ENCODE measurements at places on chromosomes 13 and 19.

- DNase-seq = peak; percentile 58
Observed at GRCh38 chr19:703651-704446, 4.9 kb upstream of the PALM start.

DNA sequence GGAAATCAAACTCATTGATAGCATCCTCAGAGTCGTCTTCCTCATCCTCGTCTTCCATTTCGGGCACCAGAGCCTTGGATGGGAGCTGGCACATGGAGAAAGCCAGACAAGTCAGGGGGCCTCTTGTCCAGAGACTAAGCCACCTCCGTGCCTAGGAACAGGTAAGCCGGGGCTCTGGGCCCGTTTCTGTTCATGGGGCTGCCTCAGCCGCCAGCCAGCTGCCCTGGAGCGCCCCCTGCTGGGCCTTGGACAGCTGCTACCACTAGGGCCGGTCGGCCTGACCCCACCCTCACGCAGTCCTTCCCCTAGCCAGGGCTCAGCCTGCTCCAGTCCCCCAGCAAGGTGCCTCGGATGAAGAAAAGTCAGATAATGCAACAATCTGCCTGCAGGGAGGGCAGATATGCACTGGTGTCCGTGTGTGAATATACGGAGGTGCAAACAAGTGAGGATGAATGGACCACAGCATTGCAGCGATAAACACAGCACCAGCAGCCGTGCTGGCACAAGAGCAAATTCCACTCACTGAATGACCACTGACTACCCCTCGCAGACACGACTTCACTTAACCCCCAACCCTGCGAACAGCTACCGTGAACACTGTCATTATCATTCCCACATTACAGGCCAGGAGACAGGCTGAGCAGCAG is 11.9 kb upstream of the PRKD2 start:
- peak; percentile 84 for DNase-seq

- no peak for DNase-seq
Observed at GRCh38 chr13:78764665-78765064, 105.7 kb upstream of the OBI1 start.

GRCh38 chr13:32988608-32989289 is 27.5 kb upstream of the KL start:
- no peak for DNase-seq

DNA sequence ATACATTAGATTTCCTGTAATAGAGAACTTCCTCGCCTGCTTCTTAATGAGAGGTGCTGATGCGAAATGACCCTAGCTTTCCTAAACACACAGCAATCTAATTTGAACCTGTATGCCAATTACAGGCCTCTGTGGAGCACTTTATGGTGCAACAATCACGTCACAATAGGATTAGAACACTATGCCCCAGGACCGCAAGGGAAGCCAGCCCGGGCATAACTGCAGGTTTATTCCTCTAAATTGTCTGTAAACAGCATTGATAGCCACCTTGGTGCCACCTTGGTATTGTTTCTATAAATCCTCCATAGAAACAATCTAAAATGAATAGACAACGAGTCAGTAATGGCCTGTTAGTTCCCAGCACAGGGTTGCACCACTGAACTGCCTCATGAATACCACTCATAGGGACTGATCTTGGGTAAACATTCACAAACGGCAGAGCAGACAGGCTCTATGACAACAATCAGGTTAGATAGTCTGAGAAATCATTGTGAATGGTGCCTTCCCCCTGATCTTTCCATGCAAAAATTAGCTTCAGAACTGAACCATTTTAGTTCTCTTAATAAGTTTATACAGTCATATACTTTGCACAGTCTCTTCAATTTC is 182.5 kb upstream of the OBI1 start:
- DNase-seq = no peak

DNA sequence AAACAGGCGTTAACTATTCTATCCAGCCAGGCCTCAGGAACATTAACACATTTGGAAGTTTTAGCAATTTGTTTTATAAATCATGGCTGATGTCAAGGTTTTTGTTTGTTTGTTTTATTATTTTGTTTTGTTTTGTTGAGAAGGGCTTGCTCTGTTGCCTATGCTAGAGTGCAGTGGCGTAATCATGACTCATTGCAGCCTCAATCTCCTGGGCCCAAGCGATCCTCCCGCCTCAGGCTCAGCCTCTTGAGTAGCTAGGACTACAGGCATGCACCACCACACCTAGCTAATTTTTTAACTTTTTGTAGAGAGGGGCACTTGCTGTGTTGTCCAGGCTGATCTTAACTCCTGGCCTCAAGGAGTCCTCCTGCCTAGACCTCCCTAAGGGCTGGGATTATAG is 28.3 kb downstream of the NUP58 start:
- no peak for DNase-seq

- no peak for DNase-seq
Observed at GRCh38 chr19:38003438-38004185, 96.6 kb downstream of the SIPA1L3 start.

DNA sequence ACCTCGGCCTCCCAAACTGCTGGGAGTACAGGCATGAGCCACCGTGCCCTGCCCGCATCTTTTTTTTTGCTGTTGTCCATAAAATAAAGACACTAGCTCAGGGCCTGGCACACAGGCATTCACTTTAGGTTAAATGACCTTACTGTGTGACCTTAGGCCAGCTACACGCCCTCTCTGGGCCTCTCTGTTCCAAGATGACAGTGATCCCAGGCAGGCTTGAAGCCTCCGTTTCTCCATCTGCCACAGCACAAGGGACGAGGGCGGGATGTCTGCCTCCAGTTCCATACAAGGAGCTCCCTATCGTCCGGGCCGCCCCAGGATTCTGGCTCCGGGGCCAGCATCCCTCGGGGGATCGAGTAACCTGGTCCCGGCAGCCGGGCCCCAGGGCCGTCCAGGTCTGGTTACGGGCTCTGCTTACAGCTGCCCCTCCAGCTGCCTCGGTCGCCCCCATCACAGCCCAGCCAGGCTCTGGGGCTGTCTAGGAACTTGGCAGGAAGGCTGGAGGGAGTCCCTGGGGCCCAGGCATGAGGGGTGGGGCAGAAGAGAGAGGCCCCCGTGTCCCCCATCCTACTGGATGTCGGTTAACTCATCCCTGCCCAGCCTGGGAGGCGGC is 11.9 kb upstream of the SEMA6B start:
- no peak for DNase-seq

DNA sequence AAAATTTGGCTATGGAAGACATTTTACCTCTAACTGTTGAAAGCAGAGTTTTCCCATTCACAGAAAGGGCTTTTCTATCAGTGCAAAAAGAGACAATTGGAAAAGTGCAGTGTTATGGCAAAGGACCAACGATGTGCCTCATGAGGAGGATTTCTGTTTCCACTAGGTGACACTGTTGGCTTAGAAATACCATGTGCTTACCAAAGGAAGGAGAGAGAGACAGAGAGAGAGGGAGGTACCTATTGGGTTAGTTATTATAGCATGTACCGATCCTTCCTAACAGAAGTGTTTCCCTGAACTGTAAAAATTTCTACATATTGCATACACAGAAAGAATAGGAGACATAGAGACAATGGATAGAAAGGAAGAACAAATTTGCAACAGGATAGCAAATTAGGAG is 23.9 kb upstream of the PSG4 start:
- no peak for DNase-seq

GRCh38 chr13:110876609-110877008 is 38.3 kb downstream of the ANKRD10 start:
- no peak for DNase-seq

DNA sequence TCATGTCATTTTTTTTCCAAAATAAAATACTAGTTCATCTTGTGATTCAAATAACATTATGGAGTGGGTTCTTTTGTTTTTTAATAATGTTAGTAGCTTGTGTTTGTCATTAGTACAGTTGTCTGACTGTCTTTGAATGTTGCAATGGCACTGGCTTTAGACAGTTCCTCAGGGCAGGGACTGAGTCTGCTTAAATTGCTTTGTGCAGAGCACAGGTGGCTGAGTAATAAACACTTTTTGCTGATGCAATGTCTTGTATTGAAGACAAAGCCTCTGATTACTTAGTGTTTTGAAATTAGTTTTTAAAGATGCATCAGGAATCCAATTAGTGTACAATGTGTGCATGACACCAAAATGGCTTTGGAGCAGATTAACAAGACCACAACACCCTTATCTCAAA is 88.7 kb upstream of the PCDH9 start:
- DNase-seq = no peak

- DNase-seq = no peak
Observed at GRCh38 chr13:24178847-24179485, 18.4 kb downstream of the SPATA13 start.

DNA sequence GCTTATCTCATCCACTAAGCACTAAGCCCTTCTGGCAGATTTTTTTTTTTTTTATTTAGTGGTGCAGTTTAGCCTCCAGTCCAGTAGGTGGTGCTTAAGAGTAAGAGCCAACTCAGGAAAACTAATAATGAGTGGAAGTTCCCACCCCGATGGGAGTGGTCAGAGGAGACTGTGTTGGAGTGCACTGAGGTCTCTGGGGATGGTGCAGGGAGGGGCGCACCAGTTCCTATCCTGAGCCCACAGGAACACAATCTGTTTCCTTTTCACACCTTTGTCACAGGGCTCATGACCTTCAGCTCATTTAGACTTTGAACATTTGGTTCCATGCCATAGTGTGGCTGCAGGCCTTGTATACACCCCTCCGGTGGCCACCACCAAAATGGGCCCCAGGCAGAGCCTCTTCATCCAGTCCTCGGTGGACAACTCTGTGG is 367.4 kb downstream of the SPRY2 start:
- DNase-seq = no peak

GRCh38 chr19:1026783-1027649 is 608 bp downstream of the CNN2 start:
- DNase-seq = peak; percentile 59

GRCh38 chr19:56193981-56194640 is 3.5 kb downstream of the ZSCAN5B start:
- no peak for DNase-seq

- no peak for DNase-seq
Observed at GRCh38 chr13:101570410-101570809, 117.9 kb downstream of the ITGBL1 start.

DNA sequence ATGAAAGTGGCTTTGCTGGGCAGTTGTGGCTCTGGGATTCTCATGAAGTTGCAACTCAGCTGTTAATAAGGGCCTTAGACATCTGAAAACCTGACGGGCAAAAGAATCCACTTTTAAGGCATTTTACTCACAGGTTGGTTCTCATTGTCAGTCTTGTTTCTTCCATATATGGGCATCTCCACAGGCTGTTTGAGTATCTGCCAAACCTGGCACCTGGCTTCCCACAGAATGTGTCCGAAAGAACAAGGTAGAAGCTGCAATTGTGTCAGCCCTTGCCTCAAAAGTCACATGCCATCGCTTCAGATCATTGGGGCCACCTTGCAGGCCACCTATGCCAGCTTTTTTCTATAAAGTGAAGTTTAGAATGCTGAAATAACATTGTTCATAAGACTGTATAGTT is 102.4 kb downstream of the KCTD12 start:
- no peak for DNase-seq

DNA sequence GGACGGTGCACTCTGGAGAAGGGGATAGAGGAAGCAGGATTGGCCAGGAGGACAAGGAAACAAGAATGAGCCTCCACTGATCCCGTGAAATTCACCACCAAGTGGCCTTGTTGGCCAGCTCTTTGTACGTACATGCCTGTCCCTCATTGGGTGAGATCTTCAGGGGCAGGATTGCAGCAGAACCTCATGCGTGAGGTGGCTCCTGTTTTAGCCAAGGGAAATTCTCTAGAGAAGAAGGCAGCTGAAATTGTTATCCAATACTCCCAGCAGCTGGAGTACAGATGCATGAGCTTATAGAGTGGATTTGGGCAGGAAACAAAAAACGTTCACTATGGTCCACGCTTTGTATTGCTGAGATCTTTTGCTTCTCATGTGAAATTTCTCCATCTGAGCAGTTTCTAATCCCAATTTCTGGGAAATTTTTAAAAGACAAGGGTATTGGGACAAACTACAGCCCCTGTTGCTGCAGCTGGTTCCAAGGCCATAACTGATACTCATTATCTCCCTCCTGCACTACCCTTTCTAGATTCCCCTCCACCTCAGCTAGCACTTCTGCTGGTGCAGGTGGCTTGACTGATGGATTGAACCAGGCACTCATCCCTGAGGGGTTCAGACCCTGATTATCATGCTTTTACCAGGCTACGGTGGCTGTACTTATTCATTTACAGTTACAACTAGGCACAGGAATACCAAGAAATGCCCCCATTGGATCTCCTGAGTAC is 3.9 kb upstream of the RNF6 start:
- no peak for DNase-seq

GRCh38 chr19:11496391-11497163 is 9.1 kb downstream of the ZNF653 start:
- DNase-seq = peak; percentile 78

DNA sequence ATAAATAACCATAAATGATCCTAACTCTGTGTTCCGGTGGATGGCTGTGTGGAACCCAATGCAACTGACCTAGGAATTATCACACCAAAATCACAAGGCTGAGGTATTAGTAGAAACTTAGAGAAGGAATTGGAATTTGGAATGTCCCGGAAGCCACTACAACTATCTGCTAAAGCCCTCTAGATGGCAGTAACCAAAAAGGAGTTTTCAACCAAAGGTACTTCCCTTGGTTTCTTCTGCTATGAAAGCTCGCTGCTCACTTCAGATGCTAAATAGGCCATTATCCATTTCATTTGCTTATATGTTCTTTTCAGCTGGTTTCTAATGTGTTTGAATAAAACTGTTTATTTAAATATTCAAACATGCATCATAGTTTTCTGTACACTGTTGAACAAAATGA is 1589.1 kb upstream of the SPRY2 start:
- no peak for DNase-seq

- no peak for DNase-seq
Observed at GRCh38 chr19:56919308-56919995, 78.9 kb upstream of the PEG3 start.

GRCh38 chr13:111540486-111540885 is 220.0 kb downstream of the TEX29 start:
- DNase-seq = no peak

GRCh38 chr13:110799246-110800236 is 86.0 kb downstream of the ING1 start:
- no peak for DNase-seq

GRCh38 chr19:5360003-5360780 is 19.6 kb upstream of the PTPRS start:
- no peak for DNase-seq

DNA sequence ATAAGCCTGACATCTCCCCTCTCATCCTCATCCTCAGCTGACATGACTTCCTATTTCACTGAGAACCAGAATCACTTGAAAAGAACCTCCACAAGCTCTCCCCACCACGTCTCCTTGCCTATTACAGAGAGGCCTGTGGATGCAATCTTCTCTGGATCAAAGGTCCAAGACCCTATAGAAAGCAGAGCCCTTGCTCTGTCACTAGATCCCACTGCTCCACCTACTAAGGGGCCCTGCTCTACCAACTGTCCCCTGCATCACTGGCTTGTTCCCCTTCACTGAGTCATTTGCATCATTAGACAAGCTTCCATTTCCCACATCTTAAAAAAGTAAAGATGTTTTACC is 40.8 kb downstream of the RCBTB2 start:
- DNase-seq = no peak
